ENCODE measurements at places on chromosomes 16 and 17. TPM values are rescaled to one million over a fixed set of nuclear protein-coding genes. Genes with fewer than 3 reads are reported as not detected.

PRAC1 gene
- not detected for total RNA-seq

HEATR9 gene
- total RNA-seq: not detected

PRM3 gene
- not detected for total RNA-seq

CSH1 gene
- total RNA-seq: not detected

MTSS2 gene
- total RNA-seq: 70.1 TPM

DNA sequence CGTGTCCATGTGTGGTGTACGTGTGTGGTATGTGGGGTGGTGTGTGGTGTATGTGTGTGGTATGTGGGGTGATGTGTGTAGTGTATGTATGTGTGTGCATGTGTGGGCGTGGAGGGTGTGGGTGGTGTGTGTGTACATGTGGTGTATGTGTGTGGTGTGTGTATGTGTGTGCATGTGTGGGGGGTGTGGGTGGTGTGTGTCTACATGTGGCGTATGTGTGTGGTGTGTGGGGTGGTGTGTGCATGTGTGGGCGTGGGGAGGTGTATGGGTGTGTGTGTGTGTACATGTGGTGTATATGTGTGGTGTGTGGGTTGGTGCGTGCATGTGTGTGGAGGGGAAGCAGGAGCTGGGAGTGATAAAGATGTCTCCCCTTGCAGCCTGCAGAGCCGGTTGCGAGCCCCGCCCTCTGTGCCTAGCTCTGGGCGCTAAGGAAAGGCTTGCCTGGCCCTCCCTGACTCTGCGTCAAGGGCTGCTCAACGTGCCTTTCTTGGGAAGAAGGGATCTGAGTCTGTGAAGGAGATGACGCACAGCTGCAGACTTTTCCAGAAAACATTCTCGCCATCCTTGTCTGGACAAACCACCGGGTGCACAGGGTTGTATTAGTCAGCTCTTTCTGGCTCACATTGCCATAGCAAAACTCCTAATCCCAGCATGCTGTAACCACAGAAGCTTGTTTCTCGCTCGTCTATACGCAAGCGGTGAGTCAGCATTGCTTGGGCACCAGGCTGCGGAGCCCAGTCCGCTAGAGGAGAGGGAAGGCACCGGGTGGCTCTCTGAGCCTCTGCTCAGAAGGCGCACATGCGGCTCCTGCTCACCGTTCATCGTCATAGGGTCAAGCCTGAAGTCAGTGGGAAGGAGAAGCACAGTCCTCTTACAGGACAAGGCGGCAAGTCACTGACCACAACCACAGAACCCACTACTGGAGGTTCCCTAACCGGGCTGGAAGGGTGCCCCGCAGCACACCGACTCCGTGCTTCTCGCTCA, 2.0 kb upstream of the CD300H start:
- DNase-seq: peak; percentile 50

- DNase-seq: no peak
Observed at GRCh38 chr17:47891545-47892088, 4.4 kb upstream of the SP2 start.

DNA sequence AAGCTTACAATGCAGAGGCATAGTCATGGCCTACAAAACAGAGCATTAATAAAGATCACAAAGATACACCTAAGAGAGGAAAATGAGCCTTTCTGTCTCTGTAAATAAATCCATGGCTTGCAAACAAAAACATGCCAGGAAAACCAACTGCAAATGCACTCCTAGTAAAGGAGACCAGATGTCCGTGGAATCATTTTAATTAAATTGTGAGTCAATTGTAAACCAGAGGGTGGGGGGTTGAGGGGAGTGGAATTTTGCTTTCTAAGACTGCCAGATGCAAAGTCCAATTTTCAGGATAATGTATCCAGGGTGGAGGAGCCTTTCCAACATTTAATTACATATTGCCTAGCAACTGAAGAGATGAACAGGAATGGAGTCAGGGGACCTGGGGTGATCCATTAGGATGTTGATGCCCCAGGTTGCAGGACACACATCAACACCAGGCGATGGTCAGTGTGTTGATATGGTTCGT, 390.3 kb upstream of the CCL2 start:
- no peak for DNase-seq

- no peak for DNase-seq
Observed at GRCh38 chr16:87931504-87931903, 4.8 kb downstream of the CA5A start.

DNA sequence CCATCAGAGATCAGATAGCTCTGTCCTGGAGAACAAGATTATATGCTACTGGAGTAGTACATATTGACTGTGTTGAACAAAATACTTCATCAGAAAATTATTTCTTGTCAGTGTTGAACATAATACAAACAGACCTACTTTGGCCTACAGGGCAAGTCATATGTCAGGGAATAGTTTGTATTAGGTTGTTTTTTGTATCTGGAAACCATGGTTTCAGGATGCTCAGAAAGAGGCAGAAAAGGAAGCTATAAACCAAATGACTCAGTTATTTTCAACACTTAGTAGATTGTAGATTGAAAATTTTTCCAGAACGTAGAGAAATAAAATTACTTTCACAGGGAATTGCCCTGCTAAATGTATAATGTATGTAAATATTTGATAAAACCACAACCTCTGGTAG, 198.4 kb downstream of the CYB561 start:
- DNase-seq: no peak

- no peak for DNase-seq
Observed at GRCh38 chr17:57486882-57487301, 230.6 kb downstream of the MSI2 start.

- DNase-seq: no peak
Observed at GRCh38 chr16:27429981-27430441, 28.0 kb downstream of the IL21R start.

GRCh38 chr16:12078405-12079280, 102.1 kb downstream of the SNX29 start:
- no peak for DNase-seq
